ENCODE measurements at places on chromosomes 2 and 18.
A peak's percentile ranks its signal among the peaks of the same experiment; 100 is the strongest.

DNA sequence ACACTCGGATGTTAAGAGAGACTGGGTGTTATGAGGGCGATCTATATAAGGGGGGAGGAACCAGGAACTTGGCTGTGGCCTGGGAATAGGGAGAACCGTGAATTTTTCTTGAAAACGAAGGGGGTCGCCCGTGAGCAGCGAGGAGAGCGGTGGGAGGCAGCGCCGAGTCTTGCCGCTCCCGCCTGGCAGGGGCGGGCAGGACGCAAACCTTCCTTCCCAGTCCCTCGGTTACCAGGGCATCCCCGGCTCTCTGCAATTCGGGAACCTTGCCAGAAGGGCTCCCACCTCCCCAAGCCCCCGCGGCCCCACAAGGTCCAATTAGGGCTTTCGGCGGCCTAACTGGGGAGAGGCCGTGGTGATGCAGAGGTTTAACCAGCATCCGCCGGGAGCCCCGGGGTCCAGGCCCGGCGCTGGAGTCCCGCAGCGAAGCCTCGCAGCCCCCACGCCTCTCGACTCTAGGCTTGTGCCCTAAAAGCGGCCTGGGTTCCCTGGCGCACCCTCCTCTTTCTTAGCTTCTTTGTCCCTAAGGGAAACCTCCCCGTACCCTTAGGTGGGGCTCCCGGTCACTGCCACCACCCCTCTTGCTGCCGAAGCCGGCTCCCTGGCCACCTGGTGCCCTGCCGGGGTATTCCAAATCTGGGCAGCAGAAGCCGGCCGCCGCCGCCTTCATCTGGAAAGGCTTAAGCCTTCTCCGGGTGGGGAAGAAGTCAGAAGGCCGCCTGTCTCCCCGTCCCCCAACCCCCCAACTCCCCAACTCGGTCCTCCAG lies 680 bp upstream of the FHOD3 start:
- no peak for DNase-seq

- DNase-seq: no peak
Observed at GRCh38 chr18:66895631-66896030, 291.7 kb upstream of the CDH19 start.

GRCh38 chr2:143726151-143726845 lies 597.1 kb downstream of the ARHGAP15 start:
- no peak for DNase-seq

- no peak for DNase-seq
Observed at GRCh38 chr2:239767021-239767905, 257.9 kb downstream of the NDUFA10 start.

DNA sequence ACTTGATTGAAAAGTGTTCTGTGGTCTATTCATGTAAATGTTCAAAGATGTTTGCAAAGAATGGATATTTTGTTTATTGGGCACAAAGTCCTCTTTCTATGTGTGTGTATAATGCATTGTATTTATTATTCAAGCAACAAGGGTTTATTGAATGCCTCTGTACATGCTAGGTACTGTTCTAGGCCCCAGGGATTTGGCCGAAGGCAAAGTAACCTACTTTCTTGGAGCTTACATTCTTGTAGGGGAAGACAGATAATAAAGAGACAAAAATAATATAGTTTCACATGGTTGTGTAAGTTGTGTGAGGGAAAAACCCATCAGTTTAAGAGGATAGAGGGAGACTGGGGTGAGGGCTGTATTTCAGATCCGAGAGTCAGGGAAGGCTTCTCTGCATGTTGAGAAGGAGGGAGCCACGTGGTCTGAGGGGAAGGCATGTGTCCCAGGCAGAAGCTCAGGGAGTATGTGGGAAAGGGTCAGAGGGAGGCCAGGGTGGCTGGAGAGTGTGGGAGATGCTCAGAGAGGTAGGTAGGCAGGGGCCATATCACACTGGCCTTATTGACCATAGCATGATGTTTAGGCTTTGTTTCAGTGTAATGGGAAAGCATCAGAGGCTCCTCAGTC lies 40.4 kb upstream of the GPR155 start:
- DNase-seq: no peak

- peak; percentile 7 for DNase-seq
Observed at GRCh38 chr2:98459496-98460175, 15.0 kb downstream of the INPP4A start.

DNA sequence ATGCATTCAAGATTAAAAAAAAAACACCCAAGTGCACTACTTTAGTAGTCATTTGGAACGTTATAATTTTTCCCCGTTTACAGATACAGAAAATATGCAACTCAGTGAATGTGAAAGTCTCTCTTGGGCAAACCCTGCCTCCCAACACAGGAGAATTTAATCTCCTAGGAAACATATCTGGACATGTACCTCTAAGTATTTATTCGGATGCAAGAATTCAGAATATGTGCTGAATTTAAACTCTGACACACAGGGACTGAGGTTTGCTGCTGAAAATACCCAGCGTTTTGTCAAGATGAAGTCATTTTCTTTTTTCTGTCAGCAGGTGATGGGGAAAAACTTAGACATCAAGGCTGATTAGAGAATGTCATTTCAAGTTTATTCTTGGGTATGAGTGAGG lies 105.4 kb downstream of the ACKR3 start:
- DNase-seq: no peak

- DNase-seq: no peak
Observed at GRCh38 chr2:58796239-58796910, 555.2 kb upstream of the FANCL start.

GRCh38 chr2:188024811-188025210 lies 266.9 kb upstream of the GULP1 start:
- DNase-seq: no peak

DNA sequence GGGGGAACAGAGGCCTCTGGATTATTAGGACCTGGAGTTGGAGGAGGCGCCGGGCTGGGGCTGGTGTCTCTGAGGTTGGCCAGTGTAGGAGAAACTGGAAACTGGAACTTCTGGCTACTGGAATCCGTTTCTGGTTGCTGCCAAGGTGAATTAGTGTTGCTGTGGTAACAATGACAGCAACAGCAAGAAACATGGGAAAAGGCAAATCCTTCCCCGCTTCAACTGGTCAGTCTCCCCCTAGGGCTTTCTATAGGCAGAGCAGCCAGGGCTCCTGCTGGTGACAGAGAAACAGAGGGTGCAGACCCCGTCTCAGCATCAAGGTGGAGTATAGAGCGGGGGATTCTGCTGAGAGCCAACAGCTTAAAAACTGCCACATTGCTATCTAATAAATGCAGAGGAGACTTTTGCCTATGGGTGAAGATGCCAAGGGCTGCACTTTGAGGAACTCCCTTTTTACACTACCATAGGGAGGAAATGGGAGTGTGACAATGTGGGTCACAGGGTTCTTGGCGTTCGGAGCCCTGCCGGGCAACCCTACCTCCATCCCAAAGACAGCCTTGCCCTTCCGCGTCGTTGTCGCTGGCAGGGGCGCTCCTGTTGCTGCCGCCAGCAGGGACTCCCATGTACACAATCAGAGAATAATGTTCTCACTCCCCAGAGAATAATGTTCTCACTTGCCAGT lies 81.4 kb upstream of the CABLES1 start:
- no peak for DNase-seq

- no peak for DNase-seq
Observed at GRCh38 chr18:12455496-12455895, 47.8 kb downstream of the PRELID3A start.

DNA sequence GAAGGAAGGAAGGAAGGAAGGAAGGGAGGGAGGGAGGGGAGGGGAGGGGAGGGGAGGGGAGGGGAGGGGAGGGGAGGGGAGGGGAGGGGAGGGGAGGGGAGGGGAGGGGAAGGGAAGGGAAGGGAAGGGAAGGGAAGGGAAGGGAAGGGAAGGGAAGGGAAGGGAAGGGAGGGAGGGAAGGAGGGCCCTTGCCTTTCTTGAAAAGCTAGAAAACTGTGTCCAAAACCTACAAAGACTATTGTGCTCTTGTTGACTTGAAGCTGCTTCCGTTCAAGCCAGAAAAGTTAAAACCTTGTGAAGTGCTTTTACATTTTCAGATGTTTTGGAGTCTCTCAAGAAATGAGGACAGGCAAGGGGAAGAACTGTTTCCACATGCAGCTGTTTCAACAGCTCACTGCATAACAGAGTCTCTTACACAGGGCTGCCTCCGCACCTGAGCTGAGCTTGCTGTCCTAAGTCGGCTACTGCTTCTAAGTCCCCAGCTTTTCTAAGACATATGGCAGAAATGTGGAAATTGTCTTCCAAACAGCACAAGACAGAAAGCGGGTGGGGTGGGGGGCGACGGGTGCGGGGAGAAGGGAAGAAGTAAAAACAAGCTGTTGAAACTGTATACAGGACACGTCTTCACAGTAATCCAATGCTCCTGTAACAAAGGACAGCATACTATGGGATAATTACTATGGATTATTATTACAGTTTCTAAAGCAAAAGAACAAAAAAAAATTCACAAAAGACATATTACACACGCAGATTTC lies 46.1 kb downstream of the BCL11A start:
- DNase-seq: peak; percentile 38

DNA sequence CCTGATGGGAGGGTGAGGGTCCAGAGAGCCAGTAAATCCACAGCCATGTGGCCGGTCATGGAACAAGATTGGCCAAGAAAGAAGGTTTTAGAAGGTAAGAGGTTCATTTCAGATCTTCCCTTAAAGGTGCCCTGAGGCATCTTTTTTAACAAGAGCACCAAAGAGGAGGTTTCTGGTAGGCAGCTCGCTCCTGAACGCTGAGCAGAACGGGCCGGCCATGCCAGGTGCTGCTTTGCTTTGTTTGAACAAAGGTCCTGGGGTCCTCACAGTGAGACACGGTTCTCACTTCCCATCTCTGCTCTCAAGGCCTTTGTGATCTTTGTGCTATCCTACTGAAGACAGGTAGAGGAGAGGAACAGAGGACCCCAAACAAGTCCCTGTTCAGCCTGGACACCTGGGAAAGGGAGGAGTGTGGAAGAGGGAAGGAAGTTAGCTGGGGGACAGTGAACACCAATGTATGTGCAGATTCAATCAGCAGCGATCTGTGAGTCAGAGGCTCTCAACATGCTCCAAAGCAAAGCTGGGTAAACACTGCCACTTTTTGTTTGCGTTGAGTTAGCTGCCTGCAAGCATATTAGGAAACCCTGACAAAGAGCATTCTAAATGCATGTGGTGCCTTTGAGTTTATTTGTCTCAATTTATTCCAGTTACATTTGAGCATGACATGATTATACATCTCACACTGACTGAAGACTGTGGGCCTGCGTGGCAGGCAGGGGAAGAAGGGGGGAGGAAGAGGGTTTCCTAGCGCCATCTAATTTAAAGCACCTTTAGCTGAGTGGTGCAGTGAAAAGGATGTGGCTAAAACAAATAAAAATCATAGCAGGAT lies 102.4 kb downstream of the ASB1 start:
- no peak for DNase-seq

GRCh38 chr2:110152943-110153342 lies 37.3 kb upstream of the MALL start:
- DNase-seq: no peak

- peak; percentile 68 for DNase-seq
Observed at GRCh38 chr18:42048158-42048557, 93.1 kb downstream of the PIK3C3 start.

DNA sequence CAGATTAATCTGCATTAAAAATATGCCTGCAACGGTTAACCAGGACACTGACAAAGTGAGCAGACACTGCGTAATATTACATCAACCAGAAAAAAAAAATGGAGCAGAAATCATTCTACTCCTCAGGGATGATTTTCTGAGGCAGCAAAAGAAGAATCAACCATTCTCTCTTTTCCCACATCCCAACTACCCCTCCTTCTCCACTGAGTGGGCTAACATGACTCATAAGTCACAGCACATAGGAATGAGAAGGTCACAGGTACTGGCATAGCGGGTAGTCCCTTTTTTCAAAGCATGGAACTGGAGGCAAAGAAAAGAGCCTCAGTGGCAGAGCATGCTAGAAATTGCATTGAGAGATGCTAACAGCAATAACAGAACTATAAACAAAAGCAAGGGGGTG lies 54.3 kb upstream of the TSPYL6 start:
- no peak for DNase-seq

DNA sequence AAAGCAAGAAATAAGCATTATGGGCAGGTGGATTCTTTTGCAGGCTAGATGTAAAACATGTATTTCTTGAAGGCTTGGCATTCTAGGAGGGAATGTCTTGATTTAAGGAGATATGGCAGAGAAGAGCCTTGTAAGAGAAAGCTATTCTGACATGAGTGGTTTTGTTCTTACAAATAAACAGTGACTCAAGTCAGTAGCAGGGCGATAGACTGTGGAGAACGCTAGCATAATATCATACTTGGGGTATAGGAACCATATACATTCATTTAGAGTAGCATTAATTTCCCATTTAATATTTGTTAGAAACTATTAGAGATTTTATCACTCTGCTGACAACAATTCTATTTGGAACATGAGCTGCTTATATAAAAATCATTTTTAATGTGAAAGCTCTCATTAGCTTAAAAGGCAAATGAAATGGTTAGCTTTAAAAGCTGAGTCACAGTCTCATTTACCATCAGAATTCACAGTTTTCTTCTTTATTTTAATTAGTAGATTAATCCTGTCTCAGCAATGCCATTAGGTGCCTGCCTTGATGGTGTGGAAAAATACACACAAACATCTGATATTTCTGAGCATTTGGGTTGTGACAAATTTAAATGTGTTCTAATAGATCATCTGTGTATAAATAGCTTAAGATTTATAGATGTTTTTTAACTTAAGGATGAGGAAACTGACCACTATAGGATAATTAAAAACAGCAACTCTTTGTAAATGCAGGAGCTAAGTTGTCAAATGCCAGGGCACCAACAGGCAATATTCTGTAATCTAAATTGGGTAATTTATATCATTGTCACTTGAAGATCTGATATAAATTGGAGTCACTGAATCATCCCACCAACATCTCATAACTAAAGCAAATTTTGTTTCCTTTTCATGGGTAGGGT lies 276.7 kb downstream of the PLCL1 start:
- DNase-seq: no peak

GRCh38 chr2:64650722-64651338 lies 2.9 kb downstream of the SERTAD2 start:
- no peak for DNase-seq

DNA sequence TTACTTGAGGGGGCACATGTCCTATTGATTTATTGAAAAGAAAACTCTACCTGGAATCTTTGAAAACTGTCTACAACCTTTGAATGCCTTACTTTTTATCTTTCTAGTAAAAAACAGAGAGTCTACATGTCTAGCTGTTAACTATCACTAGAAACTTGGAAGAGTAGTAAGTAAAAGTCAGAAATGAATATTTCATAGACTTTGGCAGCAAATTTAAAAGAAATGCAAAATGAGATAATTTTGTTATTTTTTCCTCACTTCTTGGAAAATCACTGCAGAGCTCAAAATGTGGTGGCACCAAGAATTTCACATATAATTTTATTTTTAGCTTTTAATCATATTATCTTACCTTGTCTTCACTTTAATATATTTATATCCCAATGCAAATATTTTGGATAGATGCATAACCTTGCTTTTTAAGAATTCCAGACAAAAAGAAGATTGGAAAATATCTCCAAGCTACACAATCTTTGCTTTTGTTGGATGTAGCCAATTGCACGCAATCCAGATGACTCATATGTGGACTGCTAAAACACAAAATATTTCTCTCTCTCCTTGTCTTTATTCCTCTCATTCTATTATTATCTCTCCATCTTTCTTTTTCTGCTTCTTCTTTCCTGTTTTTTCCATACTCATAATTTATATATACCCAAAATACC lies 92.2 kb upstream of the DSEL start:
- no peak for DNase-seq

GRCh38 chr2:47052847-47053246 lies 102.3 kb downstream of the STPG4 start:
- no peak for DNase-seq

GRCh38 chr2:61658841-61659780 lies 121.0 kb upstream of the XPO1 start:
- DNase-seq: peak; percentile 16

- DNase-seq: no peak
Observed at GRCh38 chr18:34738175-34738894, 28.2 kb downstream of the DTNA start.

- DNase-seq: no peak
Observed at GRCh38 chr18:72672364-72673184, 128.4 kb upstream of the CBLN2 start.
